Bronchial epithelial cell (primary cell): ENCODE measurements at places on chromosomes 6 and 20.

DNA sequence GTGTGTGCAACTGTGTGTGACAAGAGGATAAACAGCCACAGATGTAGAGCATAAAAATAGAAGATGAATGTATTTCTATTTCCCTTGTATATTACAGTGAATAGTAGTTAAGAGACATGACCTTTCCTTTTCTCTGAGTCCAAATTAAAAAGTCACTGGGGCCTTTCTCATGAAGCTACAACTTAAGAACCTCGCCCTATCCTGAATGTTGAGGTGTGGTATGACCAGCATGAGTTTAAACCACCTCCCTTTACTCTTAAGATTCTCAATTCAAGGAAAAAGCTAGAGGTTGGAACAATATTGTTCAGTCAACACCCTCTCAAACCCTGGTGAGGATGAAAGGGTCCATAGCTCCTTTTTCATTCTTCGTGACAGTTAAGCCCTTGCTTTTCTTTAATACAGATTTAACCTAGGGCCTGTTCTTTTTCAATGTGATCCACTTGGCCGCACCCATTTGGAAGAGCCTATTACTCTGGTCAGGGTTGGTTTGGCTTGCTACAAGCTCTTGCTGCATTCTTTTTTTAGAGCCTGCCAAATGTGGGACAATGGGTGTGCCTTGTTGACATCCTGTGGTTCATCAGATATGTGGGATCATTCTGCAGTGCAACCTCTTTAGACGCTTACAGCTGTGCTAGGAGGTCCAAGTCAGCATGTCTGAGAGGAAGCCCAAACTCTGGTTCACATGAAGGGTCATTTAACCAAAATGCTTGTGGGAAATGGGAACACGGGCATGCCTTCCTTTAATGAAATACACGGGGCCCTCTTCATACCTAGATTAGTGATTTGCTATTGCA is 290.0 kb downstream of the HAO1 start:
- no peak for DNase-seq

- DNase-seq, result peak; percentile 82
Measured at GRCh38 chr6:14542670-14543366, 425.2 kb downstream of the CD83 start.

DNA sequence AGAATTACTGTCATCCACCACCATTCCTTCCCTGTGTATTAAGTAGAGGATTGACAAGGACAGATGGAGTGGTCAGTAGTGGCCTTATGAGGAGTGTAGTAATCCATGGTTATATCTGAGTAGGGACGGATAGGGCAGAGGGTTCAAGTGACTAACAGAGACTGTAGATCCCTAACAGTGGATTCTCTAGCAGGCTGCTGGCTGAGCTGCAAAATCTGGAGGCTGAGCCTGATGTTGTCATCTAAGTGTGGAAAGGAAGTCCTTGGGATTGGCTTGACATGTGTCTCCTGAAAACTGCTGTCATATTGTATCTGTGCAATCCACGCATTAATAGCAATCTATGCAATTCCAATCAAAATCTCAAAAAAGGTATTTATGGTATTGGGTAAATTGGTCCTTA is 94.2 kb downstream of the WASF1 start:
- DNase-seq, result no peak

- no peak for DNase-seq
Measured at GRCh38 chr20:20174089-20174835, 121.9 kb downstream of the CFAP61 start.

- no peak for DNase-seq
Measured at GRCh38 chr6:35089216-35089934, 51.8 kb downstream of the TCP11 start.

DNA sequence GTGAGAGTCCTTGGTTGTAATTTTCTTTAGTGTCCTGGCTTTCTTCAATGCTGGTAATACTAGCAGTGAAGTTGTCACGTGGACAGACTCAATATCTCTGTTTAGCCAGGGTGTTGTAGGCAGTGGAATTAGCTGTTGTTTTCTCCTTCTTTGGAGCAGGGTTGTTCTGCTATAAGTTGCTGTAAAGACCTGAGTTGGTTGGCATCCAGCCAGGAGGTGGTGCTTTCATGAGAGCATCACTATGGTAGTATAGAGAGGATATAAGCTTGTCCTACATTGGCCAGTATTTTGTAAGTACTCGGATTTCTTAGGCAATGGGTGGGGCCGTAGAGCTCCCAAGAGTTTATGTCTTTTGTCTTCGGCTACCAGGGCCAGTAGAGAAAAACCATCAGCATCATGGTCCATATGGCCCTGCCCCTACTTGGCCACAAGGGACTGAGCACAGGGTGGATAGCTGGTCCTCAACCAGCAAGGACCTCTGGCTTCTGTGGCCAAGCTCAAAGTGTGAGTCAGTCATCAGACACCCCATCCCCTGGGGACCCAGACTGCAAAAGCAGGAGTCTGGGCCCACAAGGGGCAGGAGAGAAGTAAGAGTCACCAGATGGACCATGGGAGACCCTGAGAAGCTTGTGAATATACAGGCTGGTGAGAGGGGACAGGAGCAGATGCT is 127.9 kb upstream of the NXT1 start:
- no peak for DNase-seq

- no peak for DNase-seq
Measured at GRCh38 chr6:170193326-170193821, 97.5 kb downstream of the DLL1 start.

- DNase-seq, result peak; percentile 50
Measured at GRCh38 chr20:63942250-63942951, 13.8 kb downstream of the UCKL1 start.

DNA sequence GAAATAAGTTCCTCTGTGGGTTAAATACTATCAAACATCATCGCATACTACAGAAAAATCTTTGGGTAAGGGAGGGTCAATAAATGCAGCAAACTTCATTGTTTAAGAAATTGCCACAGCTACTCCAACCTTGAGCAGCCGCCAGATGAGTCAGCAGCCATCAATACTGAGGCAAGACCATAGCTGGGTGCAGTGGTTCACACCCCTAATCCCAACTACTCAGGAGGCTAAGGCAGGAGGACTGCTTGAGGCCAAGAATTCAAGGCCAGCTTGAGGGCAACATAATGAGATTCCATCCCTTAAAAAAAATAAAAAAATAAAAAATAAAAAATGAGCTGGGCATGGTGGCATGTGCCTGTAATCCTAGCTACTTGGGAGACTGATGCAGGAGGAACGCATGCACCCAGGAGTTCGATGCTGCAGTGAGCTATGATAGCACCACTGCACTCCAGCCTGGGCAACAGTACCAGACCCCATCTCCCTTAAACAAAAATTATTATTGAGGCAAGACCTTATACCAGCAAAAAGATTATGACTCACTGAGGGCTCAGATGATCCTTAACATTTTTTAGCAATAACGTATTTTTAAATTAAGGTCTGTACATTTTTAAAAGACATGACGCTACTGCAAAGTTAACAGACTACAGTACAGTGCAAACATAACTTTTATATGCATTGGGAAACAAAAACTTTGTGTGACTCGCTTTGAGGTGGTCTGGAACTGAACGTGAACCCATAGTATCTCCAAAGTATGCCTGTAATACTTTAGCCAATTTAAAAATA is 8.8 kb downstream of the SRPK1 start:
- DNase-seq, result no peak

DNA sequence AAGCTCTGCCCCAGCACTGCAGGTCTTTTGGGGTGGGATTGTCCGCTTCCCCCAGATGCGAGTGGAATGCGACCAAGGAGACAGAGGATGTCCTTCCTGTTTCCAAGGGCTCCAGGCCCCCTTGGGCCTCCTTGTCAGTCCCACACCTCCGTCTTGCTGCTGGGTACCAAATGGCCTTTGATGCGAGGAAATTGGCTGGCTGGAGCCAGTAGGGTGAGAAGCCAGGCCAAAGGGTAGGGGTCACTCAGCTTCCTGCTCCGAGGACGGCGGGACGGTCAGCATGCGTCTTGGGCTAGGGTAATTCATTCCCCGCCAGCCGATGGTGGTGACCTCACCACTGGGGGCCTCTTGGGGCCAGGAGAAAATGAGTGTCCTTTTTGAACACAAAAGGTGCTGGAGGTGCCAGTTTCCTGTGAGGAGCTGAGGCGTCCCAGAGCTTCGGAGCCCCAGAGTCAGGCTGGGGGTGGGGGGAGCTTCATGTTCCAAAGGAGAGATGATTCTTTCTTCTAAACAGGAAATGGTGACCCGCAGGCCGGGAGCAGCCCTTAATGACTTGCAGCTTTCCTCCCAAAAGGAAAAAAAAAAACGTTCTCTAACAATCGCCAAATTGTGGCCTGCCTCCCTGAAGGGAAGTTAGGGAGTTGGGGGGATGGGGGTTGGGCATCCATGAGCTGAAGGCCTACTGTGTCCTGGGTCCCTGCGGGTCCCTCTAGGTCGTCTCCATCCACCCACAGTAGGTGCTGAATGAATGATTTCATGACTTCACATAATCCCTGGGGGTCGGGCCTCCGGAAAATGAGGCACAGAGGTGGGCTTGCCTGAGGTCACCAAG is 6.7 kb downstream of the SNAI1 start:
- DNase-seq, result no peak

DNA sequence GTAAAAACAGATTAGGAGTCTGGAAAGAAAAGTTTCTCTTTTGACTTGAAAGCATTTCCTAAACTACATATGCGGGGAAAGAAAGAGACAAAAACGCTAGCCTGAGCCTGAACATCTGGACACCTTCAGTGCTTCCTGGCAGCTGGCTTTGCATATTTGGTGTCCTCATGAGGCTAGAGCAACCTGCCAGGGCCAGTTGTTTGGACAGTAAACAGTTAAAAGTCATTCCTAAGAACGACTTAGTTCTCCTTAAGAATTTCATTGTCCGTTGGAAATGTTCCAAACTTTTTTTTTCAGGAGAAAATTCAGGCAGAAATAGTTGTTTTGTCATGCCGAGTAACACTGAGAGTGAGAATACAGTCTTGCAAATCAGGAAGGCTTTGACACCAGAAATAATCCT is 199.8 kb downstream of the SMOC2 start:
- DNase-seq, result no peak

- no peak for DNase-seq
Measured at GRCh38 chr20:21509597-21510371, 4.1 kb downstream of the NKX2-2 start.

DNA sequence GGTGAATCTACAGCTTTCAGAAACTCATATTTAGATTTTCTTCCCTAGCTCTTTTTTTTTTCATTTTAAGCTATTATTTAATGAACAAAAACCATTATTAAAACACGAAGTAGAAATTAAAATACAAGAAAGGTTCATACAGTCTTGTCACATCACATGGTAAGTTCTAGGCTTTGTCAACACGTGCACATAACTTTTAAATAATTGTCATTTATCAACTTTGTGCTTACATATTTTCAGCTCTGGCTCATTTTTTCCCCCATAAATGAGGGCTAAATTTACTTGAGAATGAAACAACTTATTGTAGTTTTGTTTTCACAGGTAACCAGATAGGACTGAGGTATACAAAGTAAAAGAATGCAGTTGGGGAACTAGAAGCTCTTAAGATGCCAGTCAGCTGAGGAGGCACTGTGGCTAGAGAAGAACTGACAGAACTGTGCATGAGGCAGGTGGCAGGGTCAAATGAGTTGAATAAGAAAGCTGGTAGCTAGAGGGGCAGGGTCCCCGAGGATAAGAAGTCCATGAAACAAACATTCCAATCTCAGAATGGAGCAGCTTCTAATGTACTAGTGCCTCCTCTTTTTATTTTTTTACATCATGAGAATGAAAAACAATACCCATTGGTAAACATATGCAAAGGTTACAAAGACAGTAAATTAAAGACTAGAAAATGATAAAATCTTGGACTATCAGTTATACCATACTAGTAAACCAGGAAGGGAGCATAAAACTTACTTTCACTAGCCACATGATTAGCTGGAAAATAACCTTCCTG is 141.5 kb downstream of the MYB start:
- DNase-seq, result no peak

GRCh38 chr20:24984961-24985640 is 7.5 kb downstream of the APMAP start:
- DNase-seq, result no peak

GRCh38 chr6:125224231-125224861 is 70.8 kb downstream of the TPD52L1 start:
- no peak for DNase-seq

- DNase-seq, result no peak
Measured at GRCh38 chr20:1446536-1446935, 20.1 kb downstream of the NSFL1C start.

GRCh38 chr6:105153676-105154075 is 26.1 kb downstream of the POPDC3 start:
- no peak for DNase-seq

DNA sequence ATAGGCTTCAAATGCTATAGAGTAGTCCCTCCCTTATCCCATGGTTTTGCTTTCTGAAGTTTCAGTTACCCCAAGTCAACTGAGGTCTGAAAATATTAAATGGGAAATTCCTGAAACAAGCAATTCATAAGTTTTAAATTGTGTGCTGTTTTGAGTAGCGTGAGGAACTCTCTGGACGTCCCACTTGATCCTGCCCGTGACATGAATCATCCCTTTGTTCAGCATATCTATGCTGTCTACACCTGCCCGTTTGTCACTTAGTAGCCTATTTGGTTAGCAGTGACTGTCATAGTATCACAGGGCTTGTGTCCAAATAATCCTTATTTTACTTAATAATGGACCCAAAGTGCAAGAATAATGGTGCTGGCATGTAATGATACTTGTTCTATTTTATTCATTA is 5.0 kb downstream of the PCMT1 start:
- DNase-seq, result peak; percentile 12

GRCh38 chr6:79004239-79004638 is 73.8 kb downstream of the PHIP start:
- DNase-seq, result no peak

DNA sequence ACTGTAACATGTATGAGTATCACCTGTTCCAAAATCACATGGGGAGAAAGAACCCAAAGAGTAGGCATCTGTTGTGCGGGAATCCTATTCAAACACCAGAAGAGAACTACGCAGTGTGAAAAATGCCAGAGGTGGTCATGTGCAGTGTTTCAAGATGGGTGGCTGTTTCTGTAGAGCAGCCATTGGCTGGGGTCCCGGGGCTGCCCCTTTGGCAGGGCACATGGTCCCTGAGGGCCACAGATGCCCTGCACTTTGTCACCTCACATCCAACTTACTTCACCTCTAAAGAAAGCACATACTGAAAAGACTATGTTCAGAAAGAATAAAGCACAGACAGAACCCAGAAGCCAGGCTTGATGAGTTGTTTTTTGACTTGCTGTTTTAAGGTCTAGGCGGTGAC is 12.3 kb downstream of the MTCH1 start:
- DNase-seq, result no peak

DNA sequence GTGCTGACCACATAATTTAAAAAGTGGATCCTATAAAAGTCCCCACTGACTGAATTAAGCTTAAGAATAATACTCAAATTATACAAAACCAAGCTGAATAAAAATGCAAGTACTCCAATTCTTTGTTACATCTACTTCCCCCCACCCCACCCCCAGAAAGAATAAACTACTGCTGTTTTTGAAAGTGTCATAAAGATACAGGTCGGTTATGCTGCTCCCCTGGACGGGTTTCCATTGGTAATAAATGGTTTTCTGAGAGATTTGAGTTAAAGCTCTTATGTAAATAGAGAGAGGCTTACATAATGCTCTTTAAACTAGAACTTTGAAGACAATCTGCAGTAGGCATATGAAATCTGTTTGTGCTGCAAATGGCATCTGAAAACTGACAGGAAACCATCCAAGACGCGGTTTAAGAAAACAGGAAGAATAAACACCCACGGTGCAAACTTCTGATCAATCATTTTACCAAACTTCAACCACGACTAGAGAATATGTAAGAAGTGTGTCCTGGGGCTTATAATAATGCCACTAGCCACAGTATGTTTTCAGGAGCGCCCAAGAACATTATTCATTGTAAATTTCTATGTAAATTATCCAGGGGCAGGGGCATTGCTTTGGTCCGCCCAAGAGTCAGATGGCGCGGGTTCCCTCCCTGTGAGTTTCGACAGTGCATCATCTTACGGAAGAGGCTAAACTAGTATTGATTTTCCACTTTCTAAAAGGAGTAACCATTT is 10.8 kb upstream of the POU3F2 start:
- DNase-seq, result no peak
